Stimulated activated CD8-positive, alpha-beta memory T cell treated with anti-CD3 and anti-CD28 coated beads, Interleukin-4, amount 100 ng/mL, for 1 hour (primary cell): ENCODE measurements at places on chromosomes 12 and 14.

- no peak for DNase-seq
These were observed 2.8 kb downstream of the TMEM179 start for GRCh38 chr14:104601786-104602185.

- DNase-seq: no peak
These were observed 27.0 kb upstream of the AKAP5 start for GRCh38 chr14:64438181-64438841.

GRCh38 chr14:99272899-99273765 lies 1.1 kb upstream of the BCL11B start:
- no peak for DNase-seq

DNA sequence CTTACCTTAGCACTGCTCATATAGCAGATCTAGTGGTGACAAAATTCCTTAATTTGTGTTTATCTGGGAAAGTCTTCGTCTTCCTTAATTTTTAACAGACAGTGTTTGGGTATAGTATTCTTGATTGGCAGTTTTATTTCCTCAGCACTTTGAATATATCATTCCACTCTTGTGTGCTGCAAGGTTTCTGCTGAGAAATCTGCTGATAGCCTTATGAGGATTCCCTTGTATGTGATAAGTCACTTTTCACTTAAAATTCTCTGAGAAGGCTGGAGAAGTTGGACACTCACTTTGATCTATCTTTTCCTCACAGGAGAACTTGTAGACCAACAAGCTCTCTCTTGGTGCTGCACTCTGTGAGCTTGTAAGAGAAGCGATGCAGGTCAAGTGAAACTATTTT lies 306.1 kb upstream of the RTL1 start:
- no peak for DNase-seq

DNA sequence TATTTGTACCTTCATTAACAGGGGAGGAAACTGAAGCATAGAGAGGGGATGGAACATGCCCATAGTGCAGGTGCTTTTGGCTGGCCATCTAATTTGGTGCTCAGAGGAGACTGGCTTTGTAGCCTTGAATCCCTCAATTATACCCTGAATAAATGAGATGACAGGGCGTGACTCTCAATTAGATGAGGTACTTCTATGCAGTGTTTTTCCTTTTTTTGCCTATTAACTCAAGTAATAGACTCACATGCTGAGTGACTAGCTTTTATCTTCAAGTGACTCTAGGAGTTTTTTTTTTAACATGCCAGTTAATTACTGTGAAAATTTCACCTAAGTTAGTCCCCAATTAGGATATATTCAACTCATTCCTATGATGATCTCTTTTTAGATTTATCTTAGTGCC lies 243.7 kb downstream of the DACT1 start:
- no peak for DNase-seq

DNA sequence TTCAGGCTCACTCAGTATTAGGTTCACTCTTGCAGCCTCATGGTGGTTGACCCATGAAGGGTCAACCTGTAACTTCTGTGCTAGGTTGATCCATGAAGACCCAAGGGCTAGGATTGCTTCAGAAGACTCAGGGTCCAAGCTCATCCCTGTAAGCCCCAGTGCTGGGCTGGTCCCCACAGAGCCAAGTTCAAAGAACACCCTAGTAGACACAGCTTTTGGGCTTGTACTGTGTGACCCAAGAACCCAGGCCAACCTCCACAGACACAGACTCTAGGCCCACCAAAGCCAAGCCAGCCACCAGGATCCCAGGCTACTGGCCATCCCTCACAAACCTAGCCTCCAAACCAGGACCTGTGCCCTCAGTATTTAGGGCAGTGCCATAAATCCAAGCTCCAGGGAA lies 1020.6 kb downstream of the SLC16A7 start:
- no peak for DNase-seq

DNA sequence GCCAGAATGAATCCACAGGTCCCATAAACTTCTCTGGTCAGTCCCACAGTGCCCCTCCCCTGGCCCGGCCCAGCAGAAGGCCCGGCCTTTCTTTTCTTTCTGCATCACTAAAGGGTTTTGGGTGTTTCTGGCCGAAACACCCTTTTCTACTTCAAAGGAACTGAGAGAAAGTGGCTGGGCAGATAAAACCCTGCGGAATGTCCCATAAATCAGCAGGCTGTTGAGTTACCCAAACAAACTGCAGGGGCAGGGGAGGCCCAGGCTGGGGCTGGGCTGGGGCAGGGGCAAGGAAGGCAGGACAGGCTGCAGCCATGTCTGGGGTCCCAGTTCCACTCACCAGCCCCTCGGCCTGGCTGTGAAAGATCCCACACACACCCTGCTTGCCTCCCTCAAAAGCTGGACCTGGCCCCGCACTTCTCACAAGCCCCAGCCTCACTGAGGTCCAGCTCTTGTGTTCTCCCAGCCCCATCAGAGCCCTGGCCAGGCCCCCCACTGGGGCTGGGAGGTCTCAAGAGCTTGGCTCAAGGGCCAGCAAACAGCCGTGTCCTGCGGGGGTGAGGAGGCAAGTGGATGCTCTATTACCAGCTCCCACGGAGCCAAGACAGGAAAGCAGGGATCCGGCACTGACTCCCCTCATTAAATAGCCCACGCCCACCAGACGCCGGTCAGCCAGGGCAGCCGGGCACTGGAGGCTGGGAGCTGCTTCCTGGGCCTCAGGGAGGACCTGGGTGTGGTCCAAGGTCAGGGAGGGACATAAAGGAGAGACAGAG lies 41.9 kb downstream of the CCNK start:
- DNase-seq: no peak

- DNase-seq: no peak
These were observed 17.0 kb downstream of the OR8S1 start for GRCh38 chr12:48542300-48542928.

- no peak for DNase-seq
These were observed 10.3 kb downstream of the MTERF2 start for GRCh38 chr12:106976668-106977067.

- DNase-seq: no peak
These were observed 32.6 kb upstream of the SLC38A4 start for GRCh38 chr12:46858368-46858767.

GRCh38 chr14:25833341-25834126 lies 764.3 kb downstream of the NOVA1 start:
- no peak for DNase-seq

DNA sequence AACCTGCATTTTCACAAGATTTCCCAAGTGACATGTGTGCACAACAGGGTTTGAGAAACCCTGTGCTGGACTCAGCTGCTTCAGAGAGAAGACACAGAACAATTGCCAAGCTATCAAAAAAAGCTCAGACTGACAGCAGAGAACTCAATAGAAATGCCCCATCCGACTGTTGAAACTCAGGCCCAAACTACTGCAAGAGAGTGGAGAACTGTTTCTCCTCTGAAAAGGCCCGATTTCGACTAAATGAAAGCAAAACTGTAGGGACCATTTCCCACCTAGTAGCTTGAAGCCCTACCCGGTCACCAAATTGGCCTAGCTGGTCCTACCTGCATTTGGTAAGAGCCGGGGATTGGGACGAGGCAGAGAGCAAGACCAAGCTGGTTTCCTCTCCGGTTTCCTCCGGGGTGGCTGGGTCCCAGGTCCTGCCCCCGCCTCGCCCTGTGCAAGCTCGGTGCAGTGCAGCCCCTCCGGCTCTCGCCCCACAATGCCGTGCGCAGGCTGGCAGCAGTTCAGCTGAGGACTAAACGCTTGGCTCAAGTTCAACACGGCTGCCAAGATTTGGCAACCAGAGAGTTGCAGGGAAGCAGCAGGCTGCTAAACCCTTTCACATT lies 1180.6 kb downstream of the VRK1 start:
- DNase-seq: peak; percentile 59

- DNase-seq: no peak
These were observed 52.7 kb downstream of the NFKBIA start for GRCh38 chr14:35351897-35352273.

DNA sequence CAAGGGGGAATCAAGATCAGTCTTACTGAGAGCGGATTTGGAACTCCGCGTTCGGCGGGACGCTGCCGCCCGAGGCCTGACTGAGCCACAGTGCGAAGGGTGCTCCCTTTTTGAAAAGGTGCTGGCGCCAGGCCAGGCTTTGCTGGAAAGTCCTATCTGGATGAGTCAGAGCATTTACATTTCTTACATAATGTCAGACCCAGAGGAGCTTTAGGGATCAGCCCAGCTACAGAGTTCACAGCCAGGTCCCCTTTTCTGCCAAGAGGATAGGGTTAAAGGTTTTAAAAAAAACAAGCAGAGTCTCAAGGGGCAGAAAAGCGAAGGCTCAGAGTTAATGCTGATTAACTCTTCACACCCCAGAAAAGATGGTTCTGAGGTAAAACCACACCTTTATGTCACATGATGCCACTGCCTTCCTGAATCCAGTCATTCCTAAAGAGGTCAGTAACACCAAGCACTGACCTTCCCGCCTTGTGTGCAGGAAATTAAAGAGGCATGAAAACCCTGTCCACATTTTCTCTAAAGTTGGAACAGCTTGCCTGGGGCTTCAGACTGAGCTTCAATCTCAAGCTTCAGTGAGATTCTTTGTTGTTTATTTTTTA lies 11.7 kb upstream of the FBXL14 start:
- DNase-seq: no peak

DNA sequence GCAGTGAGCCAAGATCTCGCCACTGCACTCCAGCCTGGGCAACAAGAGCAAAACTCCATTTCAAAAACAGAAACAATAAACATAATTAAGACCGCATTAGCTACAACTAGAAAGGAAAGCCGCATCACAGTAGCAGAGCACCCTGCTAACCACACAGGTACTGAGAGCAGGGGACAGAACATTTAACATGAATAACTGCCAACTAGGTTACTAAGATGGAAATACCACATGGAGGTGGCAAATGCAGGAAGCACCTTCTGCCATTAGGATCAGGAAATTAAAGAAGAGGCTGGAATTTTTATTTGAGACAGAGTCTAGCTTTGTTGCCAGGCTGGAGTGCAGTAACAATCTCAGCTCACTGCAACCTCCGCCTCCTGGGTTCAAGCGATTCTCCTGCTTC lies 41.9 kb downstream of the CDC42BPB start:
- no peak for DNase-seq

- no peak for DNase-seq
These were observed 225.5 kb downstream of the EPS8 start for GRCh38 chr12:15563663-15564062.

DNA sequence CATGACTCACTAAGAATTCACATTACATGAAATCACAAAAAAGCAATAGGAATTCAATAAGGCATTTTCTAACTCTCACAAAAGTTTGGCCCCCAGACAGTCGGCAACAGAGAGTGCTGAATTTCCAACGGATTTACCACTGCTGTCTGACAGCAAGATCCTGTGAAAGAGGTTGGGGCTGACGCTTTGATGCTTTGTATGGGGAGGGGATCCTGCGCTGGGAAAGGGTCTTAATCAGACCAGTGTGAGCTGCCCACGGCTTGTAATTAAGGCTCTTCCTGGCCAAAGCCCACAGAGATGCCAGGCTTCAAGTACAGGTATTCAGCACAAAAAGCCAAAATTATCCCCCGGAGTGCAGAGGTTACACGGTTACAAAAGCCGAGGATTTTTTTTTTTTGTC lies 66.8 kb upstream of the TMCC3 start:
- no peak for DNase-seq

- DNase-seq: no peak
These were observed 329.0 kb downstream of the C12orf75 start for GRCh38 chr12:105659355-105660075.

DNA sequence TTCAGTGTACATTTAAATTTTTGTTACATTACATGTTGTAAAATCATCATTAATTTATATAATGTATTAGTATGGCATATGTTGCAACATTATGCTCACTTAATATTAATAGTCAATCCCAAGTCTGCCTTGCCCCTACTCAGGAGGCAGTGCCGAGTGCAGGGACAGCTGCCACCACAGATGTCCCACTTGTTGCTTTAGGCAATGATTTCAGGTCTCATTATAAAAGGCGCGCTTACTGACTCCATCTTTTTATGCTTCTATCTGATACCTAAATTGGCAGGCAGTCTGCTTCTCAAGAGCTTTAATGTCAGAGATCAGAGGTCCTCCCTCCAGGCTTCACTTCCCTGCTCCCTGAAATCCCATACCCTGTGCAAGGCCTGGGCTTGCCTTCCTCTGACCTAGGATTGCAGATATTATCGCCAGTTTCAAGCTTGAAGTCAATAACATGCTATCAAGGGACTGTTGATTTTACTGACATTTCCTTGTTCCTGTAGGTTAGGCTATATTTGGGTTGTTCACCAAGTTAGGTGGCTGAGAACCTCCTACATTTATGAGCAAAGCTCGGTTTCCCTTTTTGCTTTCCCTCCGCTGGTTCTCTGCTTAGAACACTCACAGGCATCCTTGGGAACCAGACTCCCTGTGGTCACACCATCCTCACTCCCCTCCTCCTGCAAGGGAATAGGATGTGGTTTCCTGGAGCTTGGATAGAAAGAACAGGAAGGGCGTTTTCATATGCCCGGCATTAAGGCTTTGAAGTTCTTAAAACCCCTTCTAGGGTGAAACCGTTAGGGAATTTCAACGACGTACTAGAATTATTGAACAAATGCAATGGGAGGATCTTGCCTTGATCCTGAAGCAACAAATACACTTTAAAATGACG lies 208.4 kb upstream of the FKBP4 start:
- no peak for DNase-seq

GRCh38 chr14:99971941-99972747 lies 93.1 kb upstream of the EVL start:
- no peak for DNase-seq

GRCh38 chr12:18345021-18345735 lies 83.9 kb downstream of the PIK3C2G start:
- no peak for DNase-seq

DNA sequence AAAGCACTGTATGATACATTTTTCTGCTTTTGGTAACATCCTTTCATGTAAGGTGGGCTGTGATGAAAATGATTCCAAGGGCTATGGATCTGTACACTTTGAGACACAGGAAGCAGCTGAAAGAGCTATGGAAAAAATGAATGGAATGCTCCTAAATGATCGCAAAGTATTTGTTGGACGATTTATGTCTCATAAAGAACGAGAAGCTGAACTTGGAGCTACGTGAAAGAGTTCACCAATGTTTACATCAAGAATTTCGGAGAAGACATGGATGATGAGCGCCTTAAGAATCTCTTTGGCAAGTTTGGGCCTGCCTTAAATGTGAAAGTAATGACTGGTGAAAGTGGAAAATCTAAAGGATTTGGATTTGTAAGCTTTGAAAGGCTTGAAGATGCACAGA lies 22.1 kb upstream of the SRGAP1 start:
- no peak for DNase-seq

DNA sequence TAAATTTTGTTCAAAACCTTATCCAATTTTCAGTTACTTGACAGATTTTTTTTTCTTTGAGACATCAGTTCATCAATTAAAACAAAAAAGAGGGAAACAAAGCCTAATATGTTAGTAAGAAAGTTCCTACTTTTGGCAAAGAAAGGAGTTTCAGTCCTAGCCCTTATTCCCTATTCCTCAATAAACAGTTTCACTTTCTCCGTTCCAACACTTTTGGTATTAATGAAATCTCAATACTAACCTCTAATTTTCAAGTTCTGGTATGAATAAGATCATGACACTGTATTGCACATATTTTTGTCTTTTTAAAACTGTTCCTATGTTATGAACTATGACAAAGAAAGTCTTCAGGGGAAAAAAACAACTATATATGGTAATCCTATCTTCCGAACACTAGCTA lies 48.4 kb downstream of the RPS6KA5 start:
- DNase-seq: no peak
